NCI-H1417 treated with DMSO at 0.1 percent for 48 hours (cell line): ENCODE measurements at places on chromosomes 16 and 17.

DNA sequence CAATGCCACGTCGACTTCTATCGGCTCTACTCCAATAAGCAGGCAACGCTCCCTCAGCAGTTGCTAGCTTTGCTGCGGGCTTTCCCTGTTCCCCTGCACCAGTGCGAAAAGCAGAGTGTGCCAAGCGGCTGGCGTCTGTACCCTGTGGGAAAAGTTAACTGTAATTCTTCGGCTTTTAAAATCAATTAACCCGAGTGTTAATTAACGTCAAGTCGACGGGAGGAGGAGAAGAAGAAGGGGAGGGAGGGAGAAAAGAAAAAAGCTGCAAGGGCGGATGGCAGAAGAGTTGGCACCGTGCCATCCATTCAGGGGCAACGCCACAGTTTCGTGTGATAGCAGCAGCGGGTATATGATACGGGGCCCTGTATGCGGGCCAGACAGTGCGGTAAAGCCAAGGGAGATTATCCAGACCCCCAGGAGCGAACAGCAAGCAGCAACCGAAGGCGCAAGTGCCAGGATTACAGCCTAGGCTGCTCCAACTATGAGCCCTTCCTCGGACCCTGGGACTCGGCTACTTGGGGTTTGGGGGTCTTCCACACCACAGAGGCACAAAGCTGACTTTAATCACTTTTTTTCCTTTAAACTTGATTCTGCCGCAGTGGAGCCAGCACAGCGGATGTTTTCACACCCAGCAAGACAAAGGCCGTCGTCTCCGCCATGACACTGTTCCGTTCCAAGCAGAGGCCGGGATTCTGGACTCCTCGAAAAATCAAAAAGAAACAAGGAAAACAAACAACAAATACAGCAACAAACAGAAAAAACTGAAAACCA, 253.8 kb upstream of the PMFBP1 start:
- DNase-seq, result no peak

DNA sequence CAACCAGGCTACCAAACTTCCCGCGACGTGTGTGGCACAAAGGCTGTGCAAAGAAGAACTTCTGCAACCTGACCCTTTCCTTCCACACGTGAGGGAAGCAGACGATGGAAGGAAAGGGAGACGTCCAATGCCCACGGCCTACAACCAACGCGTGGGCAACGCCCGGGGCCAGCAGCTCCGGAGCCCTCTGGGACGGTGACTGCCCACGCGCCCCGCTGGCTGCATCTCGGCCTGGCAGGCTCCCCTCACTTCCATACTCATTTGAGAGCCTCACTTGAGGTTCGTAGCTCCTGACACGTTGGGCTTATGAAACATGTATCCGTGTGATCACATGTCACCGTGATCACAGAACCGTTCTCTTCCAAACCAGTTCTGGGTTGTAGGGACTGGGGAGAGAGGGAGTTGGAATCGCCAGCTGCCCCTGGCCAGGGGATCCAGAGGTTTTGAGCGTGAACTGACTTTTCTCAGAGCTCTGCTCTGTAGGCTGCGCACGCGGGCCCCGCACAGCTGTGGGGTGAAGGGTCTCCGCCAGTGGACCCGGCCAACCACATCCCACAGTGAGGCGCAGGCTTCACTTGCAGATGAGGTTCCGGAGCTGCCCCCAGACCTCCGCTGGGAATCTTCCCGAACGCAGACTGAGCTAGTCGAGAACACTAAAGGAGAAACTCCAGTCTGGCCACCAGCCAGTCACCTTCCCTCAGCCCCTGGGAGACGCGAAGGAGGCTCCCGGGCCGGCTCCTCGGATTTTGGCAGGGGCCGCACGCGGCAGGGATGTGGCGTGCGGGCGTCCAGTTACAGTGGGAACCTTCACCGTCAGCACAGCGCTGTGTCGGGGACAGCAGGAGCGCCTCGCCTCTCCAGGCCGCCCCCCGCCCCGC, 1.0 kb downstream of the LMF1 start:
- no peak for DNase-seq

- DNase-seq, result no peak
Observed at GRCh38 chr16:11916524-11917285, 949 bp upstream of the GSPT1 start.

GRCh38 chr16:84088695-84089395, 27.9 kb downstream of the MBTPS1 start:
- no peak for DNase-seq

DNA sequence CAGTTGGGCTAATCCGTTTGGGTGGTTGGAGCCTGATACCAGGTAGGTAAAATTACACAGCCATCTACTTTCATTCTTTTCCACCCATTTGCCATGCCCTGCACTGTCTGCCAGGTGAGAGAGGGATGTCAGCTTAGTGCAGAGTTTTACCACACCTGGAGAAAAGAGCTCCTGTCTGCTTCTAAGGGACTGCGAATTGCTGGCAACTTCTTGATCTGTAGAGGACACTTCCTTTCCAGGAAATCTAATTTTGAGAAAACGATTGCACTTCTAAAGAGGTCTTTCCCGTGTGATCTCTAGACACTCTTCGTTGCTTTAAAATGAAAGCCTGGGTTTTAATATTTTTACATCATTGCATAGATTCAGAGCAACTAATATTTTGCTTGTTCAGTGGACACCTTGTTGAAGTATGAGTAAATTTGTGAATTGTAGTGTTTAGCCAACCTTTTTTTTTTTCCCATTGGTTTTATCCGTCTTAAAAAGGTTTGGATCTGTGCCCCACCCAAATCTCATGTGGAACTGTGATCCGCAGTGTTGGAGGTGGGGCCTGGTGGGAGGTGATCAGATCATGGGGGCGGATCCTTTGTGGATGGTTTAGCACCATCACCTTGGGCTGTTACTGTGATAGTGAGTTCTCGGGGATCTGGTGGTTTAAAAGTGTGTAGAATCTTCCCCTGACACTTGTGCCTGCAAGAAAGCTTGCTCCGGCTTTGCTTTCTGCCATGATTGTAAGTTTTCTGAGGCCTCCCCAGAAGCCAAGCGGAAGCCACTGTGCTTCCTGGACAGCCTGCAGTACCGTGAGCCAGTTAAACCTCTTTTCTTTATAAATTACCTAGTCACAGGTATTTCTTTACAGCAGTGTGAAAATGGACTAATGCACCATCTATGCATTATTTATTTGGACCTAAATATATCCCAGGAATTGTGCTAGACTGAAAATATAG, 104.6 kb downstream of the PRKCA start:
- DNase-seq, result no peak

DNA sequence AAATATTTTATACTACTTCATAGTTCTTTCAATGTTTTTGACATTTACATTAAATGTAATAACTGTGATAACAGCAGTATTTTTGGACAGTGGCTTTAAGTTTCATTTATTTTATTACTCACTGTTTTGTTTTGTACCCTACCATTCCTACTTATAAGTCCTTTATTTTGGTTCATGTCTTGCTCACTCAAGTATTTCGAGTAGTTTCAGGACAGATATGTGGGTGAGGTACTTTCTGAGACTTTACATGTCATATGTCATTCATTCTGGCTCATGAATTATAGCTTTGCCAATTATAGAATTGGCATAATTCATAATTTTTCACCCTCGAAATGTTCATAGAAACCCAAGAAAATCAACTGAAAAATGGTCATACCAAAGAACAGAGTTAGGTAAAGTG, 44.4 kb downstream of the PIK3R5 start:
- no peak for DNase-seq

DNA sequence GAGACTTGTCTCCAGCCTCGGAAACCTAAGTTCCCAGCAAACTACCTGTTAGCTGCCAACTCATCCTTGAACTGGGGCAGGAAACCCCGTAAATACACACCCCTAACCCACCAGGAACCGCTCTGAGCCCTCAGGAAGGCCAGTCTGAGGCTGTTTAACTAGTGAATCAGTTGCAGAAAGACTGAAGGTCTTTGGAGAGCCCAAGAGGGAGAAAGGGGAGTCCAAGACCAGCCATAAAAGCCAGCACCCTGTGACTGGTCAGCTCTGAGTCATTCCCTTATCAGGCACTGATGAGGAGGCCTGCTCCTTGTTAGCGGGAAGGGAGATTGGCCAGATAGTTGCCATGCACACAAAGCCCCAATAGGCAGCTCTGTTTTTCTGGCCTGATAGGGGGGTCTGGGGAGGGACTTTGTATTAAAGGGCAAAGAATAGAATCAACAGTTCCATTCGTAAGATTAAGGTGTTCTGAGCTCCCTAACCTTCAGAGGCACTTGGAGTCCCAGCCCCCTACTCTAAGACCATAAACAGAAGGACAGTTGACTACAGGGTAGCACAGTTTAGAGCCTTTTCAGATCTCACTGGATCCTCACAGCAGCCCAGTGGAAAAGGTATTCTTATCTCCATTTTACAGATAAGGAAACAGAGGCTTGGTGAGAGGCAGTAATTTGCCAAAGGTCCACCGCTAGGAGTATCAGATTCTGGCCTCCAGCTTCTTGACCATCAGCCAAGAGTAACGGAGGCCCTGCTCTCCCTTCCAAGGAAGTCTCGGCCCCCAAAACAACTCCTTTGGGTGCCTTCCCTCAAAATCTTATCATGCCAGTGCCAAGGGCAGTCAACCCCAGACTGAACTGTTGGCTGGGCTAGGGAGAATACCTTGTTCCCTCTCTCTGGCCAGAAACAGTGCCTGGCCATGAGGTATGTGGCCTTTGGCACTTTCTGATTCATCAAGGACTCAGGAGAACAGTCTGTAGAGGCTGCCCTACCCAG, 2.2 kb upstream of the KRT19 start:
- no peak for DNase-seq

GRCh38 chr17:40399185-40399584, 18.5 kb downstream of the TOP2A start:
- no peak for DNase-seq

DNA sequence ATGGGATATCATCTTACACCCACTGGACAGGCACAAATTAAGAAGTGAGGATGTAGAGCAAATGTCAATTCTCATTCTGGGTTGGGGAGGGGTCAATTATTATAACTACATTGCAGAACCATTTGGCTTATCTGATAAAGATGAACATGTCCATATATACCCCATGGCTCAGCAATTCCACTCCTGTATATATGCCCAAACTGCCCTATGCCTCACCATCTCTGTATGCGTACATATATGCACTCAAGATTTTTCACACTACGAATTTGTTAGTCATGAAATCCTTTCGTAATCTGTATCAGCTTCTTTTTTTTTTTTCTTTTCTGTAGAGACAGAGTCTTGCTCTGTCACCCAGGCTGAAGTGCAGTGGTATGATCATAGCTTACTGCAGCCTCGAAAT, 20.8 kb upstream of the CNEP1R1 start:
- DNase-seq, result no peak

GRCh38 chr16:88773812-88774291, 11.2 kb downstream of the PIEZO1 start:
- DNase-seq, result no peak

- no peak for DNase-seq
Observed at GRCh38 chr17:62090021-62090824, 25.1 kb upstream of the MED13 start.

GRCh38 chr17:81553616-81554181, 1.5 kb upstream of the FAAP100 start:
- DNase-seq, result no peak

DNA sequence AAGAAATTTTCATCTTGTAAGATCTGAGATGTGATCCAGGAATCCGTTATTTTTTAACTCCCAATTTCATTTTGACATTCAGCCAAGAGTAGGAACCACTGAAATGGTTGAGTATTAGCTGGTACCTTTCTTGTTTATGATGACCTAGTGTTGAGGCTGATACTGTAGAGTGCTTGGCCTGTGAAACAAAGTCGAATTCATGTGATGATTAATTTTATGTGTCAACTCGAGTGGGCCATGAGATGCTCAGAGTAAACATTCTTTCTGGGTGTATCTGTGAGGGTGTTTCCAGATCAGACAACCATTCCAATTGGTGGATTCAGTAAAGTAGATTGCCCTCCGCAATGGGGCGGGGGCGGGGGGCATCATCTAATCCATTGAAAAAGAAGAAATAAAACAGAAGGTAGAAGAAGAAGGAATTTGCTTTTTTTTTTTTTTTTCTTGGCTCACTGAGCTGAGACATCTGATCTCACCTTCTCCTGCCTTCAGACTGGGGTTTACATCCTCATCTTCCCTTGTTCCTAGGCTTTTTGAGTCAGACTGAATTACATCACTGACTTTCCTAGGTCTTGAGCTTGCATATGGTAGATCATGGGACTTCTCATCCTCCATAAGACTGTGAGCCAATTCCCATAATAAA, 264.6 kb upstream of the KCNJ16 start:
- DNase-seq, result no peak

GRCh38 chr17:968812-969730, 10.5 kb downstream of the NXN start:
- DNase-seq, result no peak

DNA sequence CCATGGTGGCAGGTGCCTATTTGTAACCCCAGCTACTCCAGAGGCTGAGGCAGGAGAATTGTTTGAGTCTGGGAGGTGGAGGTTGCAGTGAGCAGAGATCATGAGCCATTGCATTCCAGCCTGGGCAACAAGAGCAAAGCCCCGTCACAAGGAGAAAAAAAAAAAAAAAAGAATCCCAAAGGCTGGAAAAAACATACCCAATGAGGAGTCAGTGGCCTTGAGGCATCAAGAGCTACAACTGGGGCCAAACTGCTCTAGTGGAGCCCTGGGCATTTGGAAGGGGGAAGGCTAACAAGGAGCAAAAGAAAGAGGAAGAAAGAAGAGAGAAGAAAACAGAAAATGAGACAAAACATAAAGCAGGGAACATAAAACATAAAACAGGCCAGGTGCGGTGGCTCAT, 6.9 kb downstream of the CHST6 start:
- DNase-seq, result no peak

DNA sequence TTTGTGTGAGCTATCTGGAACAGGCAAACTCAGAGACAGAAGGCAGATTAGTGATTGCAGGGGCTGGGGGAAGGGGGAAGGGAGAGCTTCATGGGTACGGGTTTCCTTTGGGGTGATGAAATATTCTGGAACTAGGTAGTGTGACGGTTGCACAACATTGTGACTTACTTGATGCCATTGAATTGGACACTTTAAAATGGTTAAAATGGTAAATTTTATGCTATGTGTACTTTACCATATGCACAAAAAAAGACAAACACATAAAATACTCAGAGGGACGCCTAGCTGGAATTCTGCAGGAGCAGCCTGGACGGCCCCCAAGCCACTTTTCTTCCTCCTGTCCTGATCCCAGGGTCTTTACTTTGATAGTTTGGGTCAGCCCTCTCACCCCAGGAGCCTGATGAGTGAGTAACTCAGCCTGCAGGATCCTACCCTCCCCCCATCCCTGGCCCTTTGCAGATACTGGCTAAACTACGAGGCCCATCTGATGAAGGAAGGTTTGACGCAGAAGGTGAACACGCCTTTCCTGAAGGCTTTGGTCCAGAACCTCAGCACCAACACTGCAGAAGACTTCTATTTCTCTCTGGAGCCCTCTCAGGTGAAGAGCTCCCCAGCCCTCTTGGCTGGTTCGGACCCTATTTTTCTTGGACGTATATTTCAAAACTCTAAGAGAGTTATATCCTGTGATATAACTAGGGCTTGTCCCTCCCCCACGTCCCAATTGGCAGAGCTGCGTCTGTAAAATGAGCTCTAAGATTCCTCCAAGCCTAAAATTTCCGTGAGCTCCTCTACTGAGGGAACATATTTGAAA, 7.8 kb downstream of the ADGRG3 start:
- DNase-seq, result no peak
